Thoracic aorta (tissue), 2 donors: ENCODE measurements at places on chromosomes 12 and 14.
A peak's percentile ranks its signal among the peaks of the same experiment; 100 is the strongest.

DNA sequence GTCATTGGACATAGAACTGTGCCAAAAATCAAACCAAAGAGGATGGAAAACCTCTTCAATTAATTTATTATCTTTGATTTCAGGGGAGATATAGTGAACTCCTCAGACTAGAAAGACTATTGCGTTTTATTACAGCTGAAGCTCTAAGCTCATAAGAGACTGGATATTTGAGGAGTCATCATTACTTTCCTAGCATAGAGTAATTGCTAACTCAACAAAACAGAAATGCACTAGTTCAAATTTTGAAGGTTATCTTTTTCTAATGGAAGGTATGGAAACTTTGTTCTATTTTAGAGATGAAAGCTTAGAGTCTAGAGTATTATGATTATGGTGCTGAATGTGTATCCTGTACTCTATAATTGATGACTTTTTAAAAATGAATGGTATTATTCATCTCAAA, 5.3 kb upstream of the BEST3 start:
- no peak overlapping the region for H3K4me3 ChIP-seq
- DNase-seq = no peak
- H3K36me3 ChIP-seq = no peaks in the 10 kb centered on the region
- no peaks in the 10 kb centered on the region for H3K27me3 ChIP-seq

GRCh38 chr12:53733051-53733806, 6.0 kb upstream of the CALCOCO1 start:
- no peaks in the 10 kb centered on the region for H3K36me3 ChIP-seq
- DNase-seq = no peak
- H3K4me1 ChIP-seq = peaks cover 45% of the 10 kb centered on the region
- no peak overlapping the region for H3K4me3 ChIP-seq
- no peaks in the 10 kb centered on the region for H3K27me3 ChIP-seq

DNA sequence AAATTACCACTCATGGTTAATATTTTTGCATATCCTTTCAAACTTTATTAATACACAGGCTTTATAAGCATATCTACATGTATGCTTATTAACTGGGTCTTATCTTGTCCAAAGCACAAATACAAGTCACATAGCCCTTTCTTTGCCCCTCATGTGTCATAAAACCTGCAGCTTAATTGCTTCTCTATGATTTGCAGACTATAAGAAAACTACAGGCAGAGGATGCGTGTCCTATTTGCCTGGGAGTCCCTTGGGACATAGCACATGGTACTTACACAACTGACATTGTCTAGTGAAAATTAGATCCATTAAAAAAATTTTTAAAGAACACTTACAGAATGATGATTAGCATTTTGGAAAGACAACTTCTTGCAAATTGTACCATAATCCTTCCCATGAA, 190.5 kb upstream of the PLEKHA5 start:
- H3K27ac ChIP-seq = no peak overlapping the region
- H3K36me3 ChIP-seq = no peaks in the 10 kb centered on the region
- H3K4me1 ChIP-seq = no peaks in the 10 kb centered on the region
- H3K27me3 ChIP-seq = no peaks in the 10 kb centered on the region
- no peak for DNase-seq

- no peaks in the 10 kb centered on the region for H3K4me1 ChIP-seq
- DNase-seq = no peak
- H3K4me3 ChIP-seq = no peak overlapping the region
- no peaks in the 10 kb centered on the region for H3K27me3 ChIP-seq
These were observed 68.0 kb upstream of the GALNT9 start for GRCh38 chr12:132397152-132397933.

- H3K27ac ChIP-seq = no peak overlapping the region
- no peaks in the 10 kb centered on the region for H3K27me3 ChIP-seq
- H3K4me1 ChIP-seq = no peaks in the 10 kb centered on the region
- DNase-seq = no peak
- no peaks in the 10 kb centered on the region for H3K36me3 ChIP-seq
These were observed 832 bp upstream of the SYT1 start for GRCh38 chr12:78863482-78864402.

DNA sequence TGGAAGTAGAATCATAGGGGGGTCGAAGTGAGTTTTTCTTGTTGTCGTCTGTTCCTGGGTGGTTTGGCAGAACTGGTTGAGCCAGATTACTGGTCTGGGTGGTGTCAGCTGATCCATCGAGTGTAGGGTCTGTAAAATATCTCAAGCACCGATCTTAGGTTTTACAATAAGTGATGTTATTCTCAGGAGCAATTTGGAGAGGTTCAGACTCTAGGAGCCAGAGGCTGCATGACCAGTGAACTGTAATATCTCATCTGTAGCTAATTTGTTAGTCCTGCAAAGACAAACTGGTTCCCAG, 9.7 kb upstream of the SERPINA1 start:
- H3K36me3 ChIP-seq = no peaks in the 10 kb centered on the region
- no peaks in the 10 kb centered on the region for H3K4me1 ChIP-seq
- H3K4me3 ChIP-seq = no peak overlapping the region
- H3K27ac ChIP-seq = no peak overlapping the region

- H3K36me3 ChIP-seq = peaks cover 27% of the 10 kb centered on the region
- no peaks in the 10 kb centered on the region for H3K27me3 ChIP-seq
- DNase-seq = no peak
- H3K4me3 ChIP-seq = no peak overlapping the region
- H3K27ac ChIP-seq = no peak overlapping the region
- H3K4me1 ChIP-seq = no peaks in the 10 kb centered on the region
These were observed 10.3 kb upstream of the PGAM5 start for GRCh38 chr12:132700212-132700822.

GRCh38 chr12:2586156-2587038, 208.4 kb upstream of the FKBP4 start:
- H3K27ac ChIP-seq = no peak overlapping the region
- H3K27me3 ChIP-seq = no peaks in the 10 kb centered on the region

- H3K27ac ChIP-seq = no peak overlapping the region
- no peaks in the 10 kb centered on the region for H3K36me3 ChIP-seq
- H3K4me1 ChIP-seq = peaks cover 4% of the 10 kb centered on the region
- H3K4me3 ChIP-seq = no peak overlapping the region
These were observed 64.0 kb upstream of the DIO2 start for GRCh38 chr14:80275208-80275850.

DNA sequence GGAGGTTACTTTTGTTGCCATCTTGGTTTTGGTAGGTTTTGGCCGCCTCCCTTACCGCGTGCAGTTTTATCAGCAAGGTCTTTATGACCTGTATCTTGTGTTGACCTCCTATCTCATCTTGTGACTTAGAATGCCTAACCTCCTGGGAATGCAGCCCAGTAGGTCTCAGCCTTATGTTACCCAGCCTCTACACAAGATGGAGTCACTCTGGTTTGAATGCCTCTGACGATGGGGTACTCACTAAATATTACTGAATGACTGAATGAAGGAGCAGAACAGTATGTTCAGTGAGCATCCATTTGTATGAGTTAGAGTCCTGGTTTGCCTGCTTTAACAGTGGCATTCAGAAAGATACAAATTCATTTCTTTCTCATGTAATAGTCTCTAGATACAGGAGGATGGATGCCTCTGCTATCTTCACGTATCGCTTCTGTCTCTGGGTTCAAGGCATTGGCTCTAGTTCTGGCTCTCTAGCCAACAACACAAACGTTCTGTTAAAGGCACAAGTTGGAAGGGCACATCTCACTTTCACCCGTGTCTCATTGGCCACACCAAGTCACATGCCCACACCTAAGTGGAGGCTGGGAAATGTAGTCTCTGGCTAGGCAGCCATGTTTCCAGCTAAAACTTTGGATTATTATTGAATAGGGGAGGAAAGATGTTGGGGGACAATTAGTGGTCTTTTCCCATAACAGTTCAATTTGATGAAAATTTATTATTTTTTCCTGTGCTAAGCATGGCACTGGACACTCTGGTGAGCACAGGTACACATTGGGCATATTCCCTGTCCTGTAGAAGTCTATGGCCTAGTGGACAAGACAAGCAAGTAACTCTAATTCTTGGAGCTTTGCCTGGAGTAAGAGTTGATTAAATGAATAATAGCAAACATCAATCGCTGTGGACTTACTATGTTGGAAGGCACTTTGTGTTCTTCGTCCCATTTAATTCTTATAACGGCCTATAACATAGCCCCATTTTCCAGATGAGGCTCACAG, 75.2 kb upstream of the RPH3A start:
- no peak overlapping the region for H3K4me3 ChIP-seq
- no peak for DNase-seq
- H3K36me3 ChIP-seq = no peaks in the 10 kb centered on the region
- H3K27me3 ChIP-seq = no peaks in the 10 kb centered on the region
- no peak overlapping the region for H3K27ac ChIP-seq

GRCh38 chr14:52961060-52961639, 10.3 kb upstream of the FERMT2 start:
- peaks cover 14% of the 10 kb centered on the region for H3K4me1 ChIP-seq
- H3K36me3 ChIP-seq = no peaks in the 10 kb centered on the region
- H3K4me3 ChIP-seq = no peak overlapping the region
- no peaks in the 10 kb centered on the region for H3K27me3 ChIP-seq

DNA sequence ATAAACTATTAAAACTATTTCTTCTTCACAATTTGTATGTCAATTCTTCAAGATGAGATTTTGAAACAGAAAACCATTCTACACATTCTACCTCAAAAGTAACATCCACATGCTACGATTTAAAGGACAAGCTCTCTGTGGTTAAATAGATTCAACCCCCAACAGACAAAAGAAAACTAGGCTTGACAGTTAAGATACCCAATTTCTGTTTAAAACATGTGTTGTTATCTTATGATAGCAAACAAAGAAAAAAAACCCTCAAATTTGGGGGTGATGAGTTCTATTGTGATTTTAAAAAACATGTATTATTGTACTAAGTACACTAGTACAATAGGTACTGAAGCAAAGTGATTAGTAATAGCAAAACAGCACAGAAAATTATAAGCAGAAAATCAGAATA, 33.8 kb downstream of the ATF7 start:
- H3K4me3 ChIP-seq = no peak overlapping the region
- H3K27me3 ChIP-seq = no peaks in the 10 kb centered on the region
- DNase-seq = no peak
- peak overlapping the region; percentile 67 for H3K27ac ChIP-seq
- H3K36me3 ChIP-seq = no peaks in the 10 kb centered on the region
- peaks cover 89% of the 10 kb centered on the region for H3K4me1 ChIP-seq

GRCh38 chr12:9615420-9616136, 7.9 kb upstream of the KLRB1 start:
- no peaks in the 10 kb centered on the region for H3K27me3 ChIP-seq
- no peak overlapping the region for H3K27ac ChIP-seq
- no peak for DNase-seq
- H3K36me3 ChIP-seq = no peaks in the 10 kb centered on the region

- H3K27me3 ChIP-seq = no peaks in the 10 kb centered on the region
- H3K27ac ChIP-seq = peak overlapping the region; percentile 75
- DNase-seq = peak; percentile 63
- H3K4me3 ChIP-seq = peak overlapping the region; percentile 73
- no peaks in the 10 kb centered on the region for H3K4me1 ChIP-seq
These were observed 50.5 kb downstream of the GTF2A1 start for GRCh38 chr14:81170104-81170828.

DNA sequence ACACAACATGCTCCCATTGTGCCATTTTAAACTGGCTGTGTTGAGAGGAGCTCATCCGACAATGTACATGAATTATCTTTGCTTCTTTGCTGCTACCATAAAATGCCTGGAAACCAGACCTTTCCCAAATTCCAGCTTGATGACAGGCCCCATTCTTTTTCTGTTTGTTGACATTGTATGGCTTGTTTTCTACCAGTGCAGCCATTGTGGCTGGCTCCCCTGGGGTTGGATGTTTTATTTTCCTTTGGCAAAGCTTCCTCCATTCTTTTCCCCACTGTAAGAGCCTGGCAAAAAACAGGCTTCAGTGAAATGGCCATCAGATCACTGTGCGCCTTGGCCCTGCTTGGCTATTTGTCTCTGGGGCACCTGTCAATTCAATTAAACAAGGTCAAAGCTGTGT, 532.5 kb downstream of the VRK1 start:
- H3K27ac ChIP-seq = no peak overlapping the region
- no peak overlapping the region for H3K4me3 ChIP-seq

- H3K36me3 ChIP-seq = no peaks in the 10 kb centered on the region
- H3K4me1 ChIP-seq = peaks cover 7% of the 10 kb centered on the region
- H3K27ac ChIP-seq = no peak overlapping the region
- DNase-seq = no peak
These were observed 7.5 kb downstream of the LAG3 start for GRCh38 chr12:6779708-6780432.

DNA sequence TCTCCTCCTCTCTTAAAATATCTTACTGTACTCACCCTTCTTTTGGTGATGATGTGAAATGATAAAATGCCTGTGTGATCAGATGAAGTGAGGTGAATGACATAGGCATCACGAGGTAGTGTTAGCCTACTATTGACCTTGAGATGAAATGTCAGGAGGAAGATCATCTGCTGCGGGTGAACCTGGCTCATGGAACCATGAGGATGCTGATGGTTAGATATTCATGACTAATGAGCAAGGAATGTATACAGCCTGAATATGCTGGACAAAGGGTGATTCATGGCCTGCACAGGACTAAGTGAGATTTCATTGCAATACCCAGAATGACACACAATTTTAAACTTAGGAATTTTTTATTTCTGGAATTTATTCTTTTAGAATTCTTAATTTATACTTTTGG, 89.6 kb downstream of the DAAM1 start:
- H3K4me3 ChIP-seq = no peak overlapping the region
- no peak for DNase-seq
- no peaks in the 10 kb centered on the region for H3K36me3 ChIP-seq
- peak overlapping the region; percentile 50 for H3K27ac ChIP-seq

- H3K4me3 ChIP-seq = no peak overlapping the region
- no peaks in the 10 kb centered on the region for H3K4me1 ChIP-seq
- no peak for DNase-seq
- H3K27ac ChIP-seq = no peak overlapping the region
- no peaks in the 10 kb centered on the region for H3K36me3 ChIP-seq
These were observed 39.6 kb upstream of the KLRD1 start for GRCh38 chr12:10268037-10268436.

DNA sequence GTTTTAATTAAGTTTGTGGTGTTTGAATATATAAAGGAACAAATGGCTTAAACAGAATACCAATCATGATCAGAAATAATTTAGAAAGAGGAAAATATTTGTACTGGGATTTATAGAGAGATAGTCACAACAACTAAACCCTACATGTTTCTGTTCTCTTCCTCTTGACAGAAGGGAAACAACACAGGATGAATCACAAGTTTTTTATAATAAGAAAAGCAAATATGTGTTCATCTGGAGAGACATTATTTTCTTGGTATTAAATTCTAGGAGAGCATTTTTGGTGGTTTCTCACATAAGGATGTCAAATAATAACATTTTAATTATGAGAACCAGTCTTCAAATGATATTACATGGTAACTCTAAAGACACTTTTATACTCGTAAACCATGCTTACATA, 232.9 kb upstream of the PKP2 start:
- no peaks in the 10 kb centered on the region for H3K36me3 ChIP-seq
- H3K4me1 ChIP-seq = no peaks in the 10 kb centered on the region
- H3K4me3 ChIP-seq = no peak overlapping the region
- no peaks in the 10 kb centered on the region for H3K27me3 ChIP-seq

- H3K27me3 ChIP-seq = no peaks in the 10 kb centered on the region
- no peak overlapping the region for H3K4me3 ChIP-seq
- DNase-seq = no peak
- no peaks in the 10 kb centered on the region for H3K4me1 ChIP-seq
- H3K27ac ChIP-seq = no peak overlapping the region
These were observed 9.4 kb downstream of the KCNA1 start for GRCh38 chr12:4918950-4919660.
